Stimulated activated CD4-positive, alpha-beta T cell treated with anti-CD3 and anti-CD28 coated beads, Interleukin-12 subunit alpha, Interleukin-12 subunit beta, amount 100 ng/mL, for 48 hours (primary cell): ENCODE measurements at places on chromosomes 7 and 10.

DNA sequence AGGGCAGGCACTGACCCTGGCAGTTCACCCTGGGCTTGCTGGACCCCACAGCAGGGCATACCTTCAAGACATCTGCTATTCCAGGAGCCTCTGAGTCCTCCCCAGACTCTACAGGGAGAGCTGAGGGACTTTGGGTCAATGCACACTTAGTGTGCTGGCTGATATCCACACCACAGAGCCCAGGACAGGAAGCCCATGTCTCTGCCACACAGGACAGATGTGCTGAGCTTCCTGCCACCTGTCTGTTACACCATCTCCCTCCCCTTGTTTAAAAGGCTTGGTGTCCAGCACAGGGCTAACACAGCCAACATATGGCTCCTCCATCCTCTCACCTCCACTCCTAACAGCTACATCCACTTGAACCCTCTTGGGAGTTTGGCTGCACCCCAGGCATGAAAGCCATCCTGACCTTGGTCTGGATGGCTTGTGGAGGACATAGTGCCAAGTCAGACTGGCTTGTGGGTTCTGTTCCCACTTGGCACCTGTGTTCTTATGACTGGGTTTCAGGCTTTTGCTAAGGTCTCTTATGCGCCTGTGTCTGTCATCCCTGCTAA, 529.8 kb downstream of the GALNT17 start:
- no peak for DNase-seq

DNA sequence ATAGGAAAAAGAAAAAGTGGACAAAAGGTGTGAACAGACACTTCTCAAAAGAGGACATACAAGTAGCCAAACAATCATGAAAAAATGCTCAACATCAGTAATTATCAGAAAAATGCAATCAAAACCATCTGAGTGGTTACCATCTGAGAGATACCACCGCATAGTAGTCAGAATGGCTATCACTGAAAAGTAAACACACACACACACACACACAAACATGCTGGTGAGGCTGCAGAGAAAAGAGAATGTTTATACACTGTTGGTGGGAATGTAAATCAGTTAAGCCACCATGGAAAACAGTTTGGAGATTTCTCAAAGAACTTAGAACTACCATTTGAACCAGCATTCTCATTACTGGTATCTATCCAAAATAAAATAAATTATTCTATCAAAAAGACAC, 145.7 kb downstream of the CYP26A1 start:
- no peak for DNase-seq

- DNase-seq: no peak
Observed at GRCh38 chr7:27640884-27641574, 21.7 kb downstream of the HIBADH start.

DNA sequence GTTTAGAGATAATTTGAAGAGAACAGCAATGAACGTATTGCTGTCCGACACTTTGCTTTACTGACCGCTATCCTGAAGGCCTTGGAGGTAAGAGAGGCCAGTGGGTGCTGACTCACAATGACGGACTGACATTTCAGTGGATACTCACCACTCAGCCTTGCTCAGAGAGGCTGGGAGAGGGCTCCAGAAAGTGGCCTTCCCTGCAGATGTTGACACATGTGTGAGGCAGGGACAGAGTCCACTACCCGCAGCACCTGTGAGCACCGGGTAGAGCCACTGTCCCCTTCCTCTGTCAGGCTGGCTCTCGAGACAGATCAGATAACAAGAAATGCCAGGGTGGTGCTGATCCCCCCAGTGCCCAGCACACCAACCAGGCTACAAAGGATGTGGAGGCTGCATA, 75.0 kb downstream of the GPR26 start:
- DNase-seq: no peak

GRCh38 chr10:122636953-122637352, 62.7 kb downstream of the C10orf120 start:
- DNase-seq: no peak

- DNase-seq: no peak
Observed at GRCh38 chr10:69481305-69481704, 30.0 kb downstream of the TSPAN15 start.

- no peak for DNase-seq
Observed at GRCh38 chr10:57815949-57816348, 451.7 kb downstream of the IPMK start.

DNA sequence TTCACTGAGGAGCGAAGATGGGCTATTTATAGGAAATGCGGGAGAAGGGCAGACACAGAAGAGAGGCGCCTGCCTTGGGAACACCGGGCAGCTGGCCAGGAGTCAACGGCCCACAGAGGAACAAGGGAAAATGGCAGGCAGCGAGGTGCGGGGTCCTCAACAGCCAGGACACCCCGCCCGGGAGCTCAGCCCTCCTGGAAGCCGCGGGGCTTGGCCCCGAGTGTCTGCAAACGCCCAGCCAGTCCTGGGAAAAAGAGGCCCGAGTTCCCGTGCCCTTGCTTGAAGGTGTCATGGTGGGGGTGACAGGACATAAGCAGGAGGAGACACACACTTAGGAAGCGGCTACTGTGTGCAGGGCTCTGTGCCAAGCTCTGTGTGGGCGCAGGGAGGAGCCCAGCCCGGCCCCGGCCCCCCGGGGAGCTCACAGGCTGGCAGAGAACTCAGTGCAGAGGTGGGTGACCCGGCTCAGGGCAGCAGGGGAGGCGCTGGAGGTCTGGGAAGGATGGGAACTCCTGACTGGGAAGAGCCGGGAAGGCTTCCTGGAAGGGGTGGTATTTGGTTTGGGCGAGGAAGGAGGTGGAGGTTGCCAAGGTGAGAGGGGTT, 79.9 kb downstream of the ELFN1 start:
- DNase-seq: no peak

DNA sequence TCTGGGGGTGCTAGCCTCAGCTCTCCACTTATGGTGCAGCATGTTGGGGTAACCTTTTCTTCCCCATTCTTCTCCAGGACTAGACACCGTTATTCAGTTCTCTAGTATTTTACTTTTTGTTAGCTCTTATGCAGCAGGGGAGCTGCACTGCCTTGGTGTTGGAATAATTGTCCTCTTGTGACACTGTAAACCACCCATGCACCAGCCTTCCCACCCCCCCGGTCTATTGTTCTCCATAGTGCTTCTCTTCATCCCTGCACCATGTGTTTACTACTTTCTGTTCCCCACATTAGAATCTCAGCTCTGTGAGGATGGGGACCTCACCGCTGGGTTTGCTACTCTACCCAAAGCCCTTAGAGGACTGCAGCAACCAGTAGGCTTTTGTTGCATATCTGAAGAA, 230.7 kb downstream of the RPS24 start:
- no peak for DNase-seq

DNA sequence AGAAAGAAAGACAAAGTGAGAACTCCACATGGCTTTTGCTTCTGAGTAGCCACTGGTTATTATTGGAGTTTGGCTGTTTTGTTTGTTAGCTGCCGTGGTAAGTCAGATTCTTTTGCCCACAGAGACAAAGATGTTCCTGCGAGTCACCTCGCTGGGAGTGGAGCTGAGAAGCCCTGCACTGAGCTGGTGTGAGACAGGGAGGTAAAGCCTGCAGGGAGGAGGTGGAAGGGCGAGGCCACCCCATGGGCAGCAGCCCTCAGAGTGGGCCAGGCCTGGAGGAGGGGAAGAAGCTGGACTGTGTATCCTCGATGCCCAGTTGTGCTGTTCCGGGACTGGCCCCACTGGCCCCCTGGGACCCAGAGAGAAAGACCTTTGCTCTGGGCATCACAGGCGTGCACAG, 14.3 kb upstream of the NOM1 start:
- no peak for DNase-seq

- no peak for DNase-seq
Observed at GRCh38 chr7:47672977-47673381, 91.1 kb upstream of the TNS3 start.

DNA sequence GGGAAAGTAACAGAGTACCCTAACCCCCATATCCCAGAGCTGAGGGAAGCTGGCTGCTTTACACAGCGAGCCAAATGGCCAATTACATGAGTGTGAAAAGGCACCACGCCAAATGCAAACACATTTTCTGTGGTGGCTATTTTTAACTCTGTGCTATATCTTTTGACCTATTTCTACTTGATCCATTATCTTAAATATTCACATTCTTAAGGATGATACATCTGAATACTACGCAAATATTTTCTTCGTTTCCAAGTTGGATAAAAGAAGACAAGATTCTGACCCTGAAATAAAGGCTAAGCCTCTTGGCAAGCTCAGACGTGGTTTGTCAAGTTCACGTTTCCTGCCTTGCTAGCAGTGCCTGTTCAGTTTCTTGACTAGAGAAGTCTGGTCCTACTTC, 146.7 kb upstream of the TMEM196 start:
- no peak for DNase-seq

DNA sequence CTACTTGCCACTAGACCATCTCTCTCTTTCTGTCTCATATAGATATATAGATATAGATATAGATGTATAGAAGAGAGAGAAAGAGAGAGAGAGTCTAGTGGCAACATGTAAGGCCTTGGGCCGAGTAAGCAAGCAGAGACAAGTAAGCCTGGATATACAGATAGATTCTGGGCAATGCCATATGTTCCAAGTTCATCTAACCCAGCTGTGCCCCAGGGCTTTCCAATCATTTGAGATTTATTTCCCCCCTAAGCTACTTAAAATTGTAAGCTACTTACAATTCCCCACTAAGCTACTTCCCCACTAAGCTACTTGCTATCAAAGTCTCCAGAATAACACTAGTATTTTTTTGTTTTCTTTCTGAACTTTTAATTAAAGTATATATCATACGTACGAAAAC, 1094.1 kb downstream of the DNAJB9 start:
- no peak for DNase-seq

DNA sequence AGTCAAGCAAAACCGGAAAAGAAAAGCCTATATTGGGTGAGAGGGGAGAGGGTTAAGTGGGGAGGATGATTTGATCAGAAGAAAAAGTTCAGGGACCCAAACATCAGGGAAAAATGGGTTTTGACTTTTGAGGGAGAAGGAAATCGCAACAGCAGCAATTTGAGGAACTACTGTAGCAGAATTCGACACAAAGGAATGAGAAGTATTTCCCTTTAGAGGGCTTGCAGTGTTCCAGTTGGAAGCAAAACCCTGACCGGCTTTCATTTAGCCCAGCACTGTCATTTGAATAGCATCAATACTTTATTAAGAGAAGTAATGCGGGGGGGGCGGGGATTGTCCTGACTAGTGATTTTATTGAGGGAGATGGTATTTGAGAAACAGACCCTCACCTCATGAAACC, 37.2 kb upstream of the GATA3 start:
- no peak for DNase-seq

DNA sequence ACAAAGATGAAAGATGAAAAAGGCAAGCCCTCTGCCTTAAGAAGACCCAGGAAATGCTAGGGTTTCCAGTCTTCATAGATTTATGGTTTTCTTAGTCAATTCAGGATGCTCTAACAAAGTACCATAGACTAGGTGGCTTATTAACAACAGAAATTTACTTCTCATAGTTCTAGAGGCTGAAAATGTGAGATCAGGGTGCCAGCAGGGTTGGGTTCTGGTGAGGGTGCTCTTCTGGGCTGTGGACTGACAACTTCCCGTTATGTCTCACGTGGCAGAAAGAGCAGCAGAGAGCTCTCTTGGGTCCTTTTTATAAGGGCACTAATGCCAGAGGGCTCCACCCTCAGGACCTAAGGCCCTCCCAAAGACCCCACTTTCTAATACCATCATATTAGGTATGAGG, 23.7 kb downstream of the ELMO1 start:
- no peak for DNase-seq

GRCh38 chr7:84924353-84924752, 262.5 kb downstream of the SEMA3D start:
- DNase-seq: no peak

- DNase-seq: no peak
Observed at GRCh38 chr7:30736291-30736690, 15.6 kb upstream of the INMT start.

DNA sequence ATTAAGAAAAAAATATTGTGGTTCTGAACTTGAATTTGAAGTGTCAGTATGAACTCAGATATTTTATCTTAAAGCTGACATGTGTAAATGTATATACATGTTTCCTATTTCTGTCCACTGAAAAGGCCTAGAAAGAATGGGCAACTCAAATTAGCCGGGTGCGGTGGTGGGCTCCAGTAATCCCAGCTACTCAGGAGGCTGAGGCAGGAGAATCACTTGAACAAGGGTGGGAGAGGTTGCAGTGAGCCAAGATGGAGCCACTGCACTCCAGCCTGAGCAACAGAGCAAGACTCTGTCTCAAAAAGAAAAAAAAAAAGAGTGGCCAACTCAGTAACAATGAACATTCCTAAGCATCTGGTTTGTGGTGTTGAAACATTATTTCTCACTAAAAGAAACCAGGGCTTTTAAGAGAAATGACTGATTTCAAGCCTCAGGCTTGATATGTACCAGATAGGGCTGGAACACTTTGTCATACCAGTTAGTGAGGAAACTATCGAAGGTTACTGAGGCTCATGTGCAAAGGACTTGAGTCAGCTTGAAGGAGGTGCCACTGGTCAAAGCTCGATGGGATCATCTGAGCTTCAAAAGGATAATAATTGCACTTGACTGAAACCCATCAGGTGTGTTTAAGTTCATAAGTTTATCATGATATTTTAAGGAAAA, 40.5 kb downstream of the AOAH start:
- DNase-seq: no peak

DNA sequence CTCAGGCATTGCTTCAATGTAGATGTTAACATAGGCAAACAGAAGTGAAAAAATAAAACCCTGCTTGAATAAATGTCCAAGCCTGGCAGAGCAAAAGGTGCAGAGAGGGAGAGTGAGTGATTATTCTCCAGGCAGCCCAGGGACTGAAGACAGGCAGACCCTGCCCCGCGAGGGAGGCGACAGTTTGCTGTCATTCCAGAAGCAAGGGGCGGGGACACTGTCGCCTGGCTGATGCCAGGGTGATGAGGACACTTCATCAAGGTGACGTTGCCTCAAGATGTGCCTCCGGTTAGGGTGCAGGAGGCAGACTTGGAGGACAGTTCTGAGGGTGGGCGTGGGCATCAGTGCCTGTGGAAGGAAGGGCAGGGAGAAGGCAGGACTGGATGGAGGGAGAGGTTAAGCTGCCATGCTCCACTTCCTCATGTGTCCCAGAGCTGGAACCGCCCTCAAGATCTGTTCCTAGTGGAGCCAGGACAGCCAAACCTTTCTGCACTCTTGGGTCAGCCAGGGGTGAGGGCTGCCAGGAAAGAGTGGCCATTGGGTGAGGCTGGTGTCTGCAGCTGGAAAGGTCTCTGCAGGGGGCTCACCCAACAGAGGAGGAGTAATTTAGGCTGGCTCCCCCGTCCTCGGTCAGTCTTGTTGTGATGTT, 560.5 kb upstream of the MKI67 start:
- no peak for DNase-seq

DNA sequence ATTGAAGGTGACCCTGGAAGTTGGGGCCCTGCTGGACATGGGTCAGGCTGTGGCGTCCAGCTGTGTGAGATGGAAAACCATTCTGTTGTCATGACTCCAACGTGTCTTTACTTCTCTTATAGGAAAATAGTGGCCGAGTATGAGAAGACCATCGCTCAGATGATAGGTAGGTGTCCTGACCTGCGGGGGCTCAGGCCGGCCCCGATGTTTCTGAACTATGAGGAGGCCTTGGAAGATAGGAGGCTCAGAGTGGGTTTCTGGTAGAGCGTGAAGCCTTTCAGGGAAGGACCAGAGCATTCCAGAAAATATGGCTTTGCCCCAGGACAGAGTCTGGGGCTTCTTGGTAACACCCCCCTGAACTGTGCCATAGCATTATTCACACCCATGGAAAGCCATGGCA, 29.3 kb upstream of the BTBD16 start:
- no peak for DNase-seq
